Cardiac muscle cell (in vitro differentiated cells and primary cell): ENCODE measurements at places on chromosomes 3 and 15.

GRCh38 chr15:88472225-88472624, 4.7 kb downstream of the MRPS11 start:
- DNase-seq, result no peak

DNA sequence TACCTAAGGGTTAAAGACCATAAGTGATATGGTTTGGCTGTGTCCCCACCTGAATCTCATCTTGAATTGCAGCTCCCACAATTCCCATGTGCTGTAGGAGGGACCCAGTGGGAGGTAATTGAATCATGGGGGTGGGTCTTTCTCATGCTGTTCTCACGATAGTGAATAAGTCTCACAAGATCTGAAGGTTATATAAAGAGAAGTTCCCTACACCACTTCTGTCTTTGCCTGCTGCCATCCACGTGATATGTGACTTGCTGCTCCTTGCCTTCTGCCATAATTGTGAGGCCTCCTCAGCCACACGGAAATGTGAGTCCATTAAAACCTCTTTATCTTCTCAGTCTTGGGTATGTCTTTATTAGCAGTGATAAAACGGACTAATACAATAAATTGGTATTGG, 75.0 kb upstream of the CADPS start:
- no peak for DNase-seq

DNA sequence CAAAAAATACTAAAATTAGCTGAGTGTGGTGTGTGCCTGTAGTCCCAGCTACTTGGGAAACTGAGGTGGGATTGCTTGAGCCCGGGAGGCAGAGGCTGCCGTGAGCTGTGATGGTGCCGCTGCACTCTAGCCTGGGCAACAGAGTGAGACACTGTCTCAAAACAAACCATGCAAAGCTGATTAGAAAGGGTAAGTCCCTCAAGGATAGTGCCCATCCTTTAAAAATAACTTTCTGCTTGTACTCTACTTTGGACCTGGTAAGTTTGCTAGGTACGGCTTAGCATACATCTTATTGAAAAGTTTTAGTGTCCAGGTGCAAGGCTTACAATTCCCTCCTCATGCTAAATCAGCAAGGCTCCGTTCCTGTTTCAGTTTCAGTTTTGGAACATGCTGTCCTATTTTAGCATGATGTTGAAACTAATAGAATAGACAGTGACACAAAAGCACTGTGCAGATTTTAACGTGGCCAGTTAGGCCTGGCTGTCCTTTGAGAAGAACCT, 21.4 kb downstream of the FEM1B start:
- no peak for DNase-seq

DNA sequence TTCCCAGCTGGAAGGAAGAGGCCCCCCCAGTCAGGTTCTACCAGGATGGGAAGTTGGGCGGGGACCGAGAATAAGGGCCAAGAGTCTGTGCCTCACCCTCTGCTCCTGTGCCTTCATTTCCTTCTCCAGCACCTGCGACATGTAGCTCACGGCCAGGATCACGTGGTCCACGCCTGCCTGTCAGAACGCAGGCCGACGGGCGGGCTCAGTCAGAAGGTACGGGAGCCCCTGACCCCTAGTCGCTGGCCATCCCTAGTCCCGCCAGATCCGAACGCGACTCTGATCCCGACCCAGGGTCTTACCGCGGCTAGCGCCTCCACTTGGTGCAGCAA, 489 bp downstream of the GMPPB start:
- DNase-seq, result peak; percentile 43

- peak; percentile 48 for DNase-seq
Observed at GRCh38 chr3:35965908-35966307, 326.6 kb downstream of the ARPP21 start.

GRCh38 chr3:13308380-13308801, 111.7 kb downstream of the NUP210 start:
- peak; percentile 38 for DNase-seq

GRCh38 chr3:48926425-48927392, 8.1 kb downstream of the ARIH2 start:
- DNase-seq, result peak; percentile 22

GRCh38 chr3:95154766-95155165, 1091.9 kb downstream of the NSUN3 start:
- no peak for DNase-seq

GRCh38 chr3:187000711-187001151, 70.4 kb downstream of the ST6GAL1 start:
- DNase-seq, result no peak

- no peak for DNase-seq
Observed at GRCh38 chr3:197495999-197496745, 59.6 kb downstream of the BDH1 start.

DNA sequence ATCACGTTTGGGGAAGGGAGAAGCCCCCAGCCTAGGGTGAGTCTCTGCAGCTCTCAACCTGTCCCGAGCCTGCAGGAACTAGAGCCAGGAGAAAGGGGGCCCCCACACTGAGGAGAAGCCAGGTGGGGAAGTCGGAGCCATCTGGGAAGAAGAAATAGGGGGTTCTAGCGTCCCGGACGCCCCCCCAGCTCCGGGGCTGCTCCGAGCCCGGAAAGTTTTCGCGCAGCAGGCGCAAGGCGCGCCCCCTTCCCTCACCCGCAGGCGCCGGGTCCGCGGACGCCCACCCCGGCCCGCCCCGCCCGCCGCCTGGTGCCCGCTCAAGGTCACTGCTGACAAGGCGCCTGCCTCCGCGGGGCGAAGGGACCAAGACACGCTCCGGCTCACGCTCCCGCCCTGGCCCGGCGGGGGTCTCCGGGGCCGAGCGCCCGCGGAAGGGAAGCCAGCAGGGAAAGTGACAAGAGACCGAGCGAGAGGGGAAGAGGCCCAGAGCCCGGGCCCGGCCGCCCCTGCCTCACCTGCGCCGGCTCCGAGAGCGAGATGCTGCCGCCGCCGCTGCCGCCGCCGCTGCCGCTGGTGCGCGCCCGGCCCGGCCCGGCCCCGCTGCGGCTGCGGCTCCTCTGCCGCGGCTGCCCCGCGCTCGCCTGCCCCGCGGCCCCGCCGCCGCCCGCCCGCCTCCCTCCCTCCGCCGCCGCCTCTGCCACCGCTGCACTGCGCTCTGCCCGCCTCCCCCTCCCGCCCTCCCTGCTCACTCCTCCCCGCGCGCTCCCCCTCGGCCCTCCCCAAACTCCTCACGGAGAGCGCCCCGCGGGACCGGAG, 108.4 kb upstream of the SLC6A11 start:
- DNase-seq, result peak; percentile 44

DNA sequence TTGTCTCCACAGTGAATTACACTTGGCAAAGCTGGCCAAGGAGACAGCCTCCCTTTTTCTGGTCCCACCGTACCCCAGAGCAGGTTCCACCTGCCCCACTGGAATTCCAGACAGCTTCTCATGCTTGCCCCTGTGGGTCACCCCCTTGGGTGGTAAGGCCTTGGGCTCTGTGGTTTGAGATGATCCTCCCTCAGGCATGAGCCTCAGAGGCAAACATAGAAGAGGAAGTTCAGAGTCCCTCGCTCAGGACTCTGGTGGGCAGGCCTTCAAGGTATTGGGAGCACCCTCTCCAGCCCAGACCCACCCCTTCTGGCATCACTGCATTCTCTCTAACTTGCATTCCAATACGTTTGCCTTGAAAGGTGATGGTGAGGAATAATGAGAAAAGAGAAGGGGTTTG, 17.6 kb upstream of the UBA7 start:
- DNase-seq, result no peak

DNA sequence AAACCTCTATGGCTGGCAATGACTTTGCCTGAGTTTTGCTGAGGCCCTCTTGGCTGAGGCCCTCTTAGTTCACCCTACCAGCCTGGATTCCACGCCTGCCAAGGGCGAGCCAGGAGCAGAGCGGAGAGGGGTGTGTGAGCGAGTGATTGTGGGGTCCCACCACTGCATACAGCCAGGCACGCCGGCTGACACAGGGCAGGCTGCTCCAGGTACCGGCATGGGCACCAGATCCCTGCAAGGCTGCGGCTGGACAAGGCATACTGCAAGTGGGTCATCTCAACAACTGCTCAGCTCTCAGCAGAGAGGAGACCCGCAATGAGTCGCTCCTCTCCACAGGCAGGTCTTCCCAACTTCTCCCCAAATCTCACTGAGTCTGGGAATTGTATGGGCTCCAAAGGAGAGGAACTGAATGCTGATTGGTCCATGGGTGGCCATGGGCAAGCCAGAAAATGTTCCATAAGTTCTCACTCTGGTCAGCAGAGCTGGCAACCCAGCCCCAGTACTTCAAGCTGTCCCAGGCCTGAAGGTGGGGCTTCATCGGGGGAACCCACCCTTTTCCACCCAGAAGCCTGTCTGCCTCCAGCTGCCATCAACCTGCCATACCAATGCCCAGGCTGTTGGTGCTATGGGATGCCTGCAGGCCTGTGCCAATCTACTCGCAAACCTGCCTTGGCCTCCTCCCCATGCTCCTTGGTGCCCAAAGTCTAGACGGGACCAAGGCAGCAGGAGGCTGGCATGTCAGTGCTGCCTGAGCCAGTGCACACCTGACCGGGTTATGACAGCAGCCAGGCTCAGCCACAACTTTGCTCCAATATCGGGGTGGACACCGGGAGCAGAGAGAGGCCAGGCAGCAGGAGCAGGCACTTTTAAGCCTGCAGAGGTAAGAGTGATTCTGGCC, 1273.6 kb upstream of the GBE1 start:
- DNase-seq, result no peak

GRCh38 chr3:128174675-128175590, 21.7 kb downstream of the EEFSEC start:
- DNase-seq, result no peak

- peak; percentile 96 for DNase-seq
Observed at GRCh38 chr3:12143949-12144504, 14.7 kb downstream of the TIMP4 start.
